Stimulated activated CD4-positive, alpha-beta T cell treated with anti-CD3 and anti-CD28 coated beads, Interleukin-12 subunit alpha, Interleukin-12 subunit beta, amount 100 ng/mL, for 24 hours (primary cell): ENCODE measurements at places on chromosomes 13 and 19.

DNA sequence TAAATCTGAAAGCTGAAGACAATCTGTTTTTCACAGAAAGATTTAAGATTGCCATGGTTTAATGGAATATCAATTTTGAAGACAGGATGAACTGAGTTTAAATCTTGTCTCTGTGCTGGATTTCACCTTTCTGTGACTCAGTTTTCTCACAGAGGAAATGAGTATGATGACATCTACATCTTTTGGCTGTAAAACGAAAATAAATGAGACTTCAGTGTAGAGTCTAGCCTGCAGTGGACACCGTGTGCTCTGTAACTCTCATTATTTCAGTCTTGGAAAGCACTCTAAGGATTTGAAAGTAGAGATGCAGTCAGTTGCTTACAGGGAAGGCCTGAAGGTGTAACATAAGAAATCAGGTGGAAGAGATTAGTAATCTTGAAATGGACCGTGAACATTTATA is 150.4 kb downstream of the NALCN start:
- no peak for DNase-seq

DNA sequence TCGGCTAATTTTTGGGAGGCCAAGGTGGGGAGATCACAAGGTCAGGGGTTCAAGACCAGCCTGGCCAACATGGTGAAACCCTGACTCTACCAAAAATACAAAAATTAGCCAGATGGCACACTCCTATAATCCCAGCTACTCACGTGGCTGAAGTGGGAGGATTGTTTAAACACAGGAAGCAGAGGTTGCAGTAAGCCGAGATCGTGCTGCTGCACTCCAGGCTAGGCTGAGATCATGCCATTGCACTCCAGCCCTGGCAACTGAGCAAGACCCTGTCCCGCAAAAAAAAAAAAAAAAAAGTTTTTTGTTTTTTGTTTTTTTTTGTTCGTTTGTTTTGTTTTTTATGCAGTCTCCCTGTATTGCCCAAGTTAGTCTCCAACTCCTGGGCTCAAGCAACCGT is 21.2 kb downstream of the MAST1 start:
- no peak for DNase-seq

GRCh38 chr19:1744822-1745563 is 8.3 kb upstream of the ONECUT3 start:
- DNase-seq = no peak

GRCh38 chr13:35349052-35349451 is 127.4 kb downstream of the MAB21L1 start:
- no peak for DNase-seq

GRCh38 chr13:27257648-27258253 is 6.4 kb downstream of the RPL21 start:
- DNase-seq = no peak

DNA sequence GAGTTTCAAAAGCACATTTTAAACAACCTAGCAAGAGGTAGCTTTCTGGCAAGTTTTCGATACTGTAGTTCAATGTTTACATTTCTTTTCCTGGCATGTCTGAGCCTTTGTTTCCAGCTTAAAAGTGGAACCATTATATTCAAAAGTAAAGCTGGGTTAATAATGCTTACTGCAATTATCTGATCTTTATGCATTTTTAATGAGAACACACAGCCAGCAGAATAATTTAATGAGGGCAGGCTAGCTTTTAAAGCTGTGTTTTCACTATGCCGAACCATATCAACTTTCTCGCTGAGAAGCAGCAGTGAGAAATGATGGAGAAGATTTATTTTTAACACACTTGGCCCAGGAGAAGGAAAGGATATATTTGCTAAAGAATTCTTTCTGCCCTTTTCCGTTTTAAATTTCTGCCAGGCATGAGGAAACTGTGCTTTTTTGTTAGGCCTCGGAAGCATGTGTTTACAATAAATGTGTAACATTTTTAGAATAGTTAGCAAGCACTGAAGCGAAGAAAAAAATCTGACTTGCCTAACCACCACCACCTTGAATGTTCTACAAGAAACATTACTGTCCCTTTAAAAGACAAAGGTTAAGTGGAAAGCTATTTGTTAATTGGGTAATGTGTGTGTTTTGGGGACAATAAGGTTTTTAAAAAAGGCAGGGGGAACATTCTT is 1.0 kb downstream of the MBNL2 start:
- DNase-seq = no peak

DNA sequence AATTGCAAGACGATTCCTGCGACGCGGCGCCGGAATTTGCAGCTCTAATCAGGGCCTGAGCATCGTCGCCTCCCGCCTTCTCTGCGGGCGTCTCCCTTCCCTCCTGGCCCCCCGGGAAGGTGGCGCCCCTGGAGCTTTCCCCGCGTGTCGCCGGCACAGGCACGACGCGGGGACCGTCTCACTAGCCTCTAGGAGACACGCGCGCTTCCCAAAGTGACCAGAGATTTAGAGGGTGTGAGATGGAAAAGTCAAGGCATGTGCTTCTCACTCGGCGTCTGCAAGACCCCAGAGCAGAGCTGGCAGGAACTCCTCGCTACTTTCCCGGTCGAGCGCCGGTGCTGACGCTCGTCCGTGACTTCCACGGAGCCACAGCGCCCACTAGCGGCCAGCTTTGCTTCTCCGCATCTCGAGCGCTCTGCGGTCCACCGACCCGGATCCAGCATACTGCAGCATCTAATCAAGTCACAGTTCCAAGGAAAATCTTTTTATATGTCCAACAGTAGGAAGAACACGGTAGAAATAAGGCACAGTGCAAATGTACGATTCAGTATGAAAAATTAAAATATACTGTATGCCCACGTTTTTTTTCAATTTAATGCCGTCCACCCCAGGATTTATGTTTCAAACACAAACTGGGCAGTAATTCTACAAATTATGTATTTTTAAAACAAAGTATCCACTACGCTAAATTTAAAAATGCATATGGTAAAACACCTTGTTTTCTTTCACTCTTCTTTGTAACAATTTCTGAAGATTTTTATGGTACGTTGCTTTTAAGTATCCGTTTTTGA is 977 bp upstream of the EFNB2 start:
- DNase-seq = peak; percentile 85

GRCh38 chr13:67200183-67200582 is 30.0 kb downstream of the PCDH9 start:
- DNase-seq = no peak

GRCh38 chr13:52994051-52994450 is 34.6 kb upstream of the OLFM4 start:
- no peak for DNase-seq

DNA sequence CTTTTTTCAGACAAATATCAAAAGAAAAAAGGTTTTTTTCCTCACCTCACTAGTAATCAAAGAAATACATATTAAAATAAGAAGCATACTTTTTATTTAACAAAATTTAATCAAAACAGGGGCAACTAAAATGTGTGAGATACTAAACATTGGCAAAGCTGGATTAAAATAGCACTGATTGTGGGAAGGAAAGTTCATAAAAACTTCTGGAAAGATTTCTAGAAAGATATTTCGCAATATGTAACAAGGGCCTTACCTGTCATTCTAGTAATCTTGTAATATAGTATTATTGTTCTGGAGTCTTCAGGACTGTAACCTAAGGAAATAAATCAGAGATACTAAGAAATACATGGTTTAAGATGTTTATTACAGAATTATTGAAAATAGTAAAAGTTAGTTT is 482.5 kb downstream of the SUCLA2 start:
- no peak for DNase-seq

DNA sequence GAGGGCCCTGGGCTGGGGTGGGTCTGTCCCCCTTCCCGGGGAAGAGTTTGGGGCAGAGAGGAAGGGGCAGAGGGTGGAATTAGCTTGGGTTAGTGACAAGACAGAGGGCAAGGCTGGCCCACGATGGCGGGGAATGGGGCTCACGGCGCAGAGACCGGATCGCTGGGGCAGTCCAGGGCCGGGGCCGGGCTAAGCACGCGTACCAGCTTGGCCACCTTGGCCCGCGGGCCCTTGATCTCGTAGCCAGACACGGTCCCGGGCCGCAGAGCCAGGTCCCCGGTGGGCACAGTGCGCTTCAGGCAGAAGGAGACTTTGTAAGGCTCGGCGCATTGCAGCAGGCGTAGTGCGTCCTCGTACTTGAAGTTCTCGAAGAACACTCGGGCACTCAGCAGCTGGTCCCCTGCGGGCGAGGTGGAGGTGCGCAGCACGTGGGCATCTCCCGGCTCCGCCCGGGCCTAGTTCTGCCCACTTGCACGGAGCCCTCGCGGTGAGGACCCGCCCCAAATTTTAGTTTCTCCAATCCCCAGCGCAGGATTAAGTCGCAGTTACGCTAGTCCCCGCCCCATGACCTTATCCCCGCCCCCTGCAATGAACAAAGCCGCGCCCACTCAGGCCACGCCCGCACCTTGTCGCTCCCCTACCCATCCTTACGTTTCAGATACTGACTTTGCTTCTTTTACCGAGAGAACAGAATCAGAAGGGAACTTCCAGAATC is 8.6 kb upstream of the HIPK4 start:
- peak; percentile 69 for DNase-seq

GRCh38 chr19:408902-409515 is at the start of gene C2CD4C:
C2CD4C (minus strand) TSS chr19:409147; CDS start chr19:408361, 786 bp downstream.
- peak; percentile 22 for DNase-seq

GRCh38 chr13:40119852-40120251 is 464.4 kb downstream of the COG6 start:
- no peak for DNase-seq

DNA sequence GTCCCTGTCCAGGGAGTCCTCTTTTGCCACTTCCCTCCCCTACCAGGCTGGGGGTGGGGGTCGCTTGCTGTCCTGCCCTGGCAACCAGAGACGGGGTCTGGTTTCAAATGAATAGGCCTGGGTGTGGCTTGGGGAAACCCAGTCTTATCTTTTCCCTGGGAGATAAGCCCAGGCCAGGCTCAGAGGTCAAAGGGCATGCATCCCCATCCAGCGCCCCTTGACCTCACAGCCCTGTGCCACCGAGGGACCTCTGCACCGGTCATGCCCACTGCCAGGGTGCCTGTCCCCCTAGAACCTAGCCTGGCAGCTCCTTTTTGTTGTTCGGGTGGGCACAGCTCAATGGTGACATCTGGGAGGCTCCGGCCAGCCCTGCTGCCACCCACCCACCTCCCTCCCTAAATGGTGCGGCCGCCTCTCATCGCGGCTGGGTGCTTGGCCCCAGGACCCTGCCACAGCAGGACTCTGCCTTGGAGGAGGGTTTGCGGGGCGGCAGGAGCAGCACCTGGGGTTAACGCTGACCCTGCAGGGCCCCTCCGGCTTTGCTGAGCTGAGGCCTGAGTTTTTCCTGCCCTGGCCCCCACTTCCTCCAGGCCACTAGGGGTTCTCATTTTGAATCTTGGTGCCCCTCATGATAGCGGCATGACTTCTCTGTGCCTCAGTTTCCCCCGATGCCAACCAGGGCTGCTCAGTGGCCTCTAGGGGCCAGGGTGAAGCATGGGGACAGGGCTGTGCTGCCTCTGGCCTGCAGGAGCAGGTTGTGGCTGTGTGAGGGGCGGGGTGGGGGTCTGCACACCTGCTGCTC is 2.9 kb upstream of the CERS1 start:
- DNase-seq = no peak

DNA sequence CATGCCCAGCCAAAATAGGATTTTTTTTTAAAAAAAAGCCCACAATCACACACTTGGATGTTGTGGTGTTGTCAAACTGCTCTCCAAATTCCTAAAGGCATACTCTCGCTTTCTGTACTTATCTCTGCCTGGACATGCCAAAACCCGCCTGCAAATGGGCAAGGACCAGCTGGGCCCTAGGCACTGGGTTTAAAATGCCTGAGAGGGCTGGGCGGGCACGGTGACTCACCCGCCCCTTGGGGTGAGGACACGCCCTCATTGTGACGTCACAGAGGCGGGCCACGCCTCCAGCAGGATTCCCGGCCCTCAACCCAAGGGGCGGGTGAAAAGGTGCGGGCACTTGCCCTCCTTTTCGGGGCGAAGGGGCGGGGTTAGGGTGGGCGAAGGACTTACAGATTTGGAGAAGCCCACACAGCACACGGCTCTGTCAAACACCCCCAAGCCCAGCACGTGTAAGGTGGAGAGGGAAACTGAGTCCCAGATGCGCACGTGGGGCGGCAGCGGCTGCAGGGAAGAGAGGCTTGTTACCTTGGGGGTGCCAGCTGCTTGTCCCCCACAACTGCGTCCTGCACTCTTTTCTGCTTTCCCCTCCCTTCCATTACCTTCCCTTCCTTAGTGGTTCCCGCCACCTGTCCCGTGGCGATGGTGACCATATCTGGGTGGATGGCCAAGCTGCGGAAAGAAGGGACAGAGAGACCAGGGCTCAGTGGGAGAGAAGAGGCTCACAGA is 6.6 kb downstream of the EML2 start:
- DNase-seq = no peak

- no peak for DNase-seq
Observed at GRCh38 chr13:41848435-41849255, 112.3 kb downstream of the VWA8 start.

GRCh38 chr19:27733551-27734266 is 1479.2 kb downstream of the UQCRFS1 start:
- DNase-seq = no peak

GRCh38 chr13:108725471-108725870 is 96.1 kb downstream of the MYO16 start:
- DNase-seq = no peak

DNA sequence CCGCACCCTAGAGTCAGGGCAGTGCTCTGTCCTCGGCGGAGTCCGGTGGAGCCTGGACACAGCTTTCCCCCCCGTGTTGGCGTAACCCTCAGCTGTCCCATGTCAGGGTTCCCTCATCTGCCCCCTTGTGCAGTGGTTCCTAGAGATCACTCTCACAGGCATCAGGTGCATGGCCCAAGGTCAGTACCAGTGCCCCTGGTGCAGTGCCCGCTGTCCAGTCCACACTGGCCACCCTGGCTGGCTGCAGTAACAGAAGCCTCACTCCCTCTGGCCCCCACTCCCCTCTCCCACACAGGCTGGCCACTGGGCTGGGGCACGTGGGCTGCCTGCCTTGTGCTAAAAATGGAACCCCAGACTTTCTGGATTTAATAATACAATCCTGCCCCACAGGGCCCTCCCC is 49.6 kb upstream of the C1QTNF9B start:
- DNase-seq = no peak

GRCh38 chr19:40445780-40446262 is 1.7 kb upstream of the SERTAD3 start:
- DNase-seq = no peak

DNA sequence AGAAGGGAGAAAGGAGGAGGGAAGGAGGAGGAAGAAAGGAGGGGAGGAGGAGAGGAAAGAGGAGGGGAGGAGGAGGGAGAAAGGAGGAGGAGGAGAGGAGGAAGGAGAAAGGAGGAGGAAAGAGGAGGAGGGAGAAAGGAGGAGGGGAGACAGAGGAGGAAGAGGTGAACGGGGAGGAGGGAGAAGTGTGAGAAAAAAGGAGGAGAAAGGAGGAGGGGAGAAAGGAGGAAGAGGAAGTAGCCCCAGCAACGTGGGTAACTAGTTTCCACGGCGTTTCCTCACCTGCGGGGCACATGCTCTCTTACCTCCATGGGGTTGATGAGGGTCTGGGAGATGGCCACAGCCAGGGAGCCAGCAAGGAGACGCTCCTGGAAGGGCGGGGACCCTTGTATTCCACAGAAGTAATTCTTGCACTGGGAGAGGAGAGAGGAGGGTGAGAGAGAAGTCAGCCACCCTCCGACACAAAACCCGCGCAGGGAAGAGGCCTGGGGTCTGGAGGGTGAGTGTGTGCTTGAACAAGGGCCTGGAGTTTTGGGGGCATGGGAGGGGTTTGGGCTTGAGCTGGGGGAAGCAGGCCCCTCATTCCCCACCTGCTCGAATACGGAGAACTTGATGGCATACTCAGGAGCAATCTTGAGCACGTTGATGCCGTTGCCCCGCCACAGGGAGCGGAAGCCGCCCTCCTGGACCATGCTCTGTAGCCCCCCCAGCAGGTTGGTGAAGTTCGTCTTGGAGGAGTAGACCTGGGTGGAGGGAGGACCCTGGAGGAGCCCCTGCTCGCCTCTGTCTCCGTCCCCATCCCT is 3.9 kb downstream of the SLC25A41 start:
- DNase-seq = no peak
